Upper lobe of left lung (tissue), 6 donors: ENCODE measurements at places on chromosomes 2 and 18. TPM values are rescaled to one million over a fixed set of nuclear protein-coding genes. Genes with fewer than 3 reads are reported as not detected.

DNA sequence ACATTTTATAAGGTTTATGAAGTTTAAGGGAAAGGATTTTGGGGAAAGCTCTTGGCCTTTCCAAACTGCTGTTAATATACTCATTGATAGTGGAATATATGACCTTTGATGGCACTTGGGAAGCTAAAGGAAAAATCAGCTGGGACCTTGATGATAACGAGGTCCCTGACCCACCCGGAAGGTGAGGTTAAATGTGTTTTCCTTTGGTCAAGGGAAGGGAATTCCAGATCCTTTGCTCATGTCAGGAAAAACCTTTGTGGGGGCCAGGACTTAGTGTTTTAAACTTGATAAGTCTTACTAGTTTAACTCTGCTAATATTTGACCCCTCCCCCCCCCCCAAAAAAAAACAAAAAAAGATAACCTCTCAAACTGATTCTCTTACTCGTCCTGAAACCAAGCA lies 50.7 kb downstream of the CRIM1 start:
- H3K4me3 ChIP-seq: no peak overlapping the region
- DNase-seq: no peak
- H3K36me3 ChIP-seq: no peaks in the 10 kb centered on the region
- no peak overlapping the region for H3K27ac ChIP-seq
- no peaks in the 10 kb centered on the region for H3K27me3 ChIP-seq
- peaks cover 68% of the 10 kb centered on the region for H3K4me1 ChIP-seq

GRCh38 chr2:62794791-62795190 lies 89.3 kb downstream of the EHBP1 start:
- H3K4me1 ChIP-seq: no peaks in the 10 kb centered on the region
- no peak overlapping the region for H3K4me3 ChIP-seq

DNA sequence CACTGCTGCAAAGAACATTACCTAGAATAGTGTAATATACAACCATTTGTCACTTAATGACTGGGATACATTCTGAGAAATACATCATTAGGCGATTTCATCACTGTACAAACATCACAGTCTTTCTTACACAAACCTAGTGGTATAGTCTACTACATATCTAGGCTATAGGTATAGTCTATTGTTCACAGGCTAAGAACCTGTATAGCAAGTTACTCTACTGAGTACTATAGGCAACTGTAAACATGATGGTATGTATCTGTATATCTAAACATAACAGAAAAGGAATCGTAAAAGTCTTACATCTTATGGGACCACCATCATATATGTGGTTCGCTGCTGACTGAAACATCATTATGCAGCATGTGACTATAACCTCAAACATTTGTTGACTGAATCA lies 21.4 kb downstream of the SP3 start:
- DNase-seq: no peak
- H3K27me3 ChIP-seq: no peaks in the 10 kb centered on the region
- H3K4me1 ChIP-seq: peaks cover 30% of the 10 kb centered on the region
- H3K27ac ChIP-seq: no peak overlapping the region
- no peak overlapping the region for H3K4me3 ChIP-seq

GRCh38 chr2:163733956-163734355 lies 1.9 kb downstream of the FIGN start:
- DNase-seq: no peak
- peak overlapping the region; percentile 61 for H3K4me3 ChIP-seq
- H3K36me3 ChIP-seq: no peaks in the 10 kb centered on the region
- H3K27ac ChIP-seq: no peak overlapping the region
- no peaks in the 10 kb centered on the region for H3K4me1 ChIP-seq
- H3K27me3 ChIP-seq: no peaks in the 10 kb centered on the region

DNA sequence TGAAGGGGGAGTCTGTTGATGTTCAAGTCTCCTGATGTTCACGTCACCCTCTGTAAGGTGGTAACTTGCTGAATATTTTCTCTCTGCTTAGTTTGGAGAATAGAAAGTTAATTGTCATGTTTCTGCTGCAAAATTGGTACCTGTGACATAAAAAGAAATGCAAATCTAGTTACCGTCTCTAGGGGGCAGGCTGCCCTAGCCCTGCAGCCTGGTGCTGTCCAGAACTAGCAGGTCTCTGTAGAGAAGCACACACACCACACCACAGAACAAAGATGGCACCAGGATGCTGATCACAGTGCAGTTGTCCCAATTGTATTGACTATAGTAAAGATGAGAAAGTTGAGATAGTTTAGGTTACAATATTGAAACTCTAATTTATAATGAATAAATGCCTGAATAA lies 47.0 kb downstream of the SLC9A4 start:
- H3K36me3 ChIP-seq: no peaks in the 10 kb centered on the region
- H3K27me3 ChIP-seq: no peaks in the 10 kb centered on the region
- H3K27ac ChIP-seq: no peak overlapping the region
- H3K4me3 ChIP-seq: no peak overlapping the region
- DNase-seq: no peak

GRCh38 chr2:183541766-183542165 lies 417.5 kb downstream of the NUP35 start:
- H3K4me3 ChIP-seq: no peak overlapping the region
- no peaks in the 10 kb centered on the region for H3K27me3 ChIP-seq
- no peak for DNase-seq
- no peak overlapping the region for H3K27ac ChIP-seq
- no peaks in the 10 kb centered on the region for H3K4me1 ChIP-seq

GRCh38 chr2:188984680-188985079 lies 10.5 kb downstream of the COL3A1 start:
- no peak overlapping the region for H3K4me3 ChIP-seq
- no peaks in the 10 kb centered on the region for H3K4me1 ChIP-seq
- H3K27ac ChIP-seq: no peak overlapping the region
- no peaks in the 10 kb centered on the region for H3K27me3 ChIP-seq
- DNase-seq: no peak
- H3K36me3 ChIP-seq: no peaks in the 10 kb centered on the region

- no peaks in the 10 kb centered on the region for H3K36me3 ChIP-seq
- H3K4me1 ChIP-seq: no peaks in the 10 kb centered on the region
- DNase-seq: no peak
- no peaks in the 10 kb centered on the region for H3K27me3 ChIP-seq
- H3K27ac ChIP-seq: no peak overlapping the region
Observed at GRCh38 chr2:75476761-75477160, 84.0 kb downstream of the EVA1A start.

GRCh38 chr2:688504-689076 lies 11.4 kb upstream of the TMEM18 start:
- H3K27ac ChIP-seq: no peak overlapping the region
- no peak overlapping the region for H3K4me3 ChIP-seq
- no peak for DNase-seq
- H3K36me3 ChIP-seq: no peaks in the 10 kb centered on the region
- H3K4me1 ChIP-seq: no peaks in the 10 kb centered on the region

DNA sequence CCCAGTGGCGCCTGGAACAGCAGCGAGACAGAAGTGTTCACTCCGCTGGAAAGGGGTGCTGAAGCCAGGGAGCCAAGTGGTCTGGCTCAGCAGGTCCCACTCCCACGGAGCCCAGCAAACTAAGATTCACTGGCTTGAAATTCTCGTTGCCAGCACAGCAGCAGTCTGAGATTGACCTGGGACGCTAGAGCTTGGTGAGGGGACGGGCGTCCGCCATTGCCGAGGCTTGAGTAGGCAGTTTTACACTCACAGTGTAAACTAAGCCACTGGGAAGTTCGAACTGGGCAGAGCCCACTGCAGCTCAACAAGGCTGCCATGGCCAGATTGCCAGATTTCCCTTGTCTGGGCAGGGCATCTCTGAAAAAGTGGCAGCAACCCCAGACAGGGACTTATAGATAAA lies 94.8 kb downstream of the RTTN start:
- H3K27ac ChIP-seq: no peak overlapping the region
- no peak overlapping the region for H3K4me3 ChIP-seq
- DNase-seq: no peak
- H3K36me3 ChIP-seq: peaks cover 5% of the 10 kb centered on the region

DNA sequence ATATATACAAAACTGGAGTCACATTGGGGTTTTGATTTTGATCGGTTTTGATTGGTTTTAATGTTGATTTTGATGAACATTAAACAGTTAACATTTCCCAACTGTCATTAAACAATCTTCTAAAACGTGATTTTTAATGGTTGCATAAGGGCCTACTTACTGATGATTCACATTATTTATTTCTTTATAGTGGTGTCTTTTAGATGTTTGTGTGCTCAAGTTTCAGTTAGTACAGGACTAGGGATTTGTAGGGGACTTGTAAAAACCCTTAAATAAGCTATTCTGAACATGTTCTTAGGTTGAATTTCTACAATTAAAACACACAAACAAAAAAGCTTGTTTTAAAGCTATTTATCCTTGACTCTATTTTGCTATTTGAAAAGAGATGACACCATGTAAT lies 61.6 kb downstream of the TTC21B start:
- DNase-seq: no peak
- no peaks in the 10 kb centered on the region for H3K27me3 ChIP-seq
- H3K27ac ChIP-seq: no peak overlapping the region
- H3K4me3 ChIP-seq: no peak overlapping the region

DNA sequence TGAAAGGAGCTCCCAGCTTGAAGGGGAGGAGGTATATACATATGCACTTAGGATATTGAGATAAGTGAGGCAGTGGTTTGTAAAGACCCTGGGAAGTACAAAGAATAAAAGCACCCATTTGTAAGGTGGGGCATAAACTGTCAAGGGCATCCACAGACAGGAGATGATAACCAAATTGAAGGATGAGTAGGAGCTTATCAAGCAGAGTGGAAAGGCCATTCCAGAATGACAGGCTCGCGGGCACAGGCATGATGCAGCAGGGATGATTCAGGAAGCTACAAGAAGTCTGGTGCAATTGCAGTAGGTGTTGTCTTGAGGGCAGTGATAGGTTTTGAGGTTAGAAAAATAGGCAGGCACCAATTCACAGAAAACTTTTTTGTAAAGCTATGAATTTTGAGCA lies 504.8 kb downstream of the PIK3C3 start:
- no peaks in the 10 kb centered on the region for H3K27me3 ChIP-seq
- no peaks in the 10 kb centered on the region for H3K4me1 ChIP-seq
- no peaks in the 10 kb centered on the region for H3K36me3 ChIP-seq
- H3K27ac ChIP-seq: no peak overlapping the region
- H3K4me3 ChIP-seq: no peak overlapping the region
- DNase-seq: no peak

- DNase-seq: no peak
- H3K27ac ChIP-seq: no peak overlapping the region
- H3K4me1 ChIP-seq: peaks cover 3% of the 10 kb centered on the region
- H3K4me3 ChIP-seq: no peak overlapping the region
- H3K36me3 ChIP-seq: no peaks in the 10 kb centered on the region
- H3K27me3 ChIP-seq: no peaks in the 10 kb centered on the region
Observed at GRCh38 chr2:178152033-178152432, 39.8 kb downstream of the RBM45 start.

- H3K4me1 ChIP-seq: no peaks in the 10 kb centered on the region
- H3K4me3 ChIP-seq: no peak overlapping the region
- H3K36me3 ChIP-seq: no peaks in the 10 kb centered on the region
- no peaks in the 10 kb centered on the region for H3K27me3 ChIP-seq
Observed at GRCh38 chr2:232982926-232983668, 30.0 kb downstream of the NGEF start.

Gene ERICH2
- total RNA-seq: 3.5 TPM

Gene RGPD4
- total RNA-seq: not detected

Gene HOXD4
- 0.81 TPM for total RNA-seq

Gene TMEM182
- total RNA-seq: 3.0 TPM

Gene PLB1
- 3.6 TPM for total RNA-seq

Gene RTKN
- 38.0 TPM for total RNA-seq

Gene IL37
- total RNA-seq: not detected

Gene HNMT
- 72.0 TPM for total RNA-seq

Gene POTEI
- 0.89 TPM for total RNA-seq

Gene KCNJ3
- not detected for total RNA-seq
